ENCODE measurements at places on chromosomes 5 and 9.

- DNase-seq: no peak
Measured at GRCh38 chr9:13718539-13718938, 439.0 kb upstream of the MPDZ start.

- no peak for DNase-seq
Measured at GRCh38 chr9:27539479-27540441, 10.1 kb upstream of the MOB3B start.

DNA sequence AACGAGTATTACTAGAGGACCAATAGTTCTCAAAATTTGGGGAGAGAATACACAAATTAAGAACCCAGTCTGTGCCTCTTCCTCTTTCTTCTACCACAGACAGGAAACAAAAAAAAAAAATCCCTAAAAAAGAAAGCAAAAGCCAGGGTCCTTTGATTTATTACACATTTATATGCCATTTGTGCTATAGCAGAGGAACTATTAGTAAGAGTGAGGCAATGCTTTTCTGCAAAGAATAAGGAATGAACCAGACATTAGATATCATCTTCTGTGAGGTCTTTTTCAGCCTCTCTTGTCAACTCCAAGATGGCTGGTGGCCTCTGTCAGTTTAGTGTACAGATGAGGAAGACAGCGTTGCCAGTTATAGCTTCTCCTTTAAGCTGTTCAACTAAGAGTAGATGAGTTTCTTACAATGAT is 127.6 kb downstream of the RFX3 start:
- no peak for DNase-seq

GRCh38 chr5:66498791-66499207 is 97.4 kb upstream of the MAST4 start:
- DNase-seq: no peak

- no peak for DNase-seq
Measured at GRCh38 chr5:95172659-95173058, 112.2 kb downstream of the MCTP1 start.

- DNase-seq: no peak
Measured at GRCh38 chr9:38359297-38359653, 33.2 kb upstream of the ALDH1B1 start.

DNA sequence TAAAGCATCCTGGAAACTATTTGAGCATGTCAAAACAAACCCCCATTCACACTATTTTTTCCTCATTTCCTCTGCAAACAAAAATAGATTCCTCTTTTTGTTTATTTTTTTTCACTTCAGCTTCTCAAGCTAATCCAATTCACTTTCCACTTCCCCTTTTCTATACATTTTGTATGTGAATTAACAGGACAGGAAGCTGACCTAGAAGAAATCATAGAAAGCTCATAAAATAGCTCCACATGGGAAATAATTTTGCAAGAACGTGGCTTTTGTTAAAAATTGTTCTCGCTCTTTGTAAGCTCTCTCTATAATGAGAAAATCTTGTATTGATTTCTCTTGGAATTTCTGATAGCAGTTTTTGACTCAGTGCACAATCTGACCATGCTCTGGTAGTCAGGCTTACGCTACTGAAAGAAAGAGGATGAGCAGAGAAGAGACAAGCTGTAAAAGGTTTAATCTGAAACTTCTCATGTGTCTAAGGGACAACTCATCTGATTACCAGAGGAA is 215.8 kb downstream of the ADAMTS12 start:
- peak; percentile 11 for DNase-seq

DNA sequence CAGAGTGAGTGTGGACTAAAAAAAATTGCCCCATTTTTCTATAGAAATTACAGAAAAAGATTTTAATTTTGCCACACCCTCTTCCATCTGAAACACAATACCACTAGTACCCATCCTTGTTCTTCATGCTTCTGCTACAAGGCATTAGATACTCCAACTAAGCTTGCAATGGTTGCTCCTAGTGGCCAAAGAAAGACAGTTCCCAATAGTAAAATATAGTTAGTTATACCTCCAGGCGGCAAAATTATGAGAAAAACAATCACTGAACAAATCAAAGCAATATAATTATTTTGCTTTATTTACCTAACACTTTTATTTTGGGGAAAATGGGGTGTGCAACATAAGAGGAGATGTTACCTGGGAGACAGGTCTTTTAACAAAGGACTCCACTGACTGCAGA is 101.2 kb downstream of the RAPGEF6 start:
- no peak for DNase-seq

DNA sequence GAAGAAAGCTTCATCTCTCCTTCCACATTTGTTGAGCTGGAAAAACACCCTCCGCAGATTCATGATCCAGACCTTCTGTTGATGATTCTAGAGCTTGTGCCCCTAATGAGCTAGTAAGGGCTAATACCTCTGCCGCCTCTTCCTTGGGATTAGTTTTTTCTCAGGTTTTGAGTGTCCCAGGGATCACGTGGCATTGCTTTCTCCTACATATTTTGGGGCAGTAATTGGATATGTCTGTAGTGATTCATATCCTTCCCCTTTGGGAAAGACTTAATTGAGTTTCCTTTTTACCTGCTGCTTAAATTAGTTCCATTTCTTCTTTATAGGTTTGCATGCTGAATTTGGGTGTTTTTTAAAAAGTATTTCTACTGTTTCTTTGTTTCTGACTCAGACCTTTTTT is 143.9 kb downstream of the GOLPH3 start:
- DNase-seq: no peak

DNA sequence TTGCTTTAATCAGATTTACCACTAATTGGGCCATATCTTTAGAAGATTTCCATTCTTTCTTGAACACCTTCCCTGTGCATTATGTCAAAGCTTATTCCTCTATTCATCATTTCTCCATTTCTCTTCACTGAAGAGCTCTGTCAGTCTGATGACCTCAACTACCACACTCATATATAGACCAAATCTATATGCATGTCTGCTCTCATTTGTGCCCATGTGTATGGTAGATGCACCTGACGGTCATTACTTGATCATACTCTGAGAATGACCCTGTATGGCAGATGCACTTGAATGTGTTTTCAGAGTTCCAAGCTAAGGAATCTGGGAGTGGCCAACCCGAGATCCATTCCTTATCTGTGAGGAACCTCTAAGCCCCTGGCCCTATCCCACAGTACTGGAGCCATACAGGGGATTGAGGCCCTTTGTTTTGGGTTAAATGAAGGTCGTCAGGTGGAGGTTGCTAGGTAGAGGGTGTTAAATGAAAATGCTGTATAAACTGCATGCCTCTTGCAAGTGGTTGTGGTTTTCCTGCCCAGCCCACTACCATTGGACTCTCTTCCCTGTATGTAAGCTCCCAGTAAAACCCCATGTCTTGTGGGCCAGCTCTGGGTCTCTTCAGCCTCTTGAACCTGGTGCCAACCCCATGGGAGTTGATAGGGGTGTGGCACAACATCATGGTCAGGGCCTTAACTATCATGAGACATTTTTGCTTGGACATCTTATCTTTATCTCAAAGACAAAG is 229.5 kb downstream of the KIAA0825 start:
- DNase-seq: no peak

- DNase-seq: no peak
Measured at GRCh38 chr9:84750152-84750865, 80.8 kb downstream of the NTRK2 start.

DNA sequence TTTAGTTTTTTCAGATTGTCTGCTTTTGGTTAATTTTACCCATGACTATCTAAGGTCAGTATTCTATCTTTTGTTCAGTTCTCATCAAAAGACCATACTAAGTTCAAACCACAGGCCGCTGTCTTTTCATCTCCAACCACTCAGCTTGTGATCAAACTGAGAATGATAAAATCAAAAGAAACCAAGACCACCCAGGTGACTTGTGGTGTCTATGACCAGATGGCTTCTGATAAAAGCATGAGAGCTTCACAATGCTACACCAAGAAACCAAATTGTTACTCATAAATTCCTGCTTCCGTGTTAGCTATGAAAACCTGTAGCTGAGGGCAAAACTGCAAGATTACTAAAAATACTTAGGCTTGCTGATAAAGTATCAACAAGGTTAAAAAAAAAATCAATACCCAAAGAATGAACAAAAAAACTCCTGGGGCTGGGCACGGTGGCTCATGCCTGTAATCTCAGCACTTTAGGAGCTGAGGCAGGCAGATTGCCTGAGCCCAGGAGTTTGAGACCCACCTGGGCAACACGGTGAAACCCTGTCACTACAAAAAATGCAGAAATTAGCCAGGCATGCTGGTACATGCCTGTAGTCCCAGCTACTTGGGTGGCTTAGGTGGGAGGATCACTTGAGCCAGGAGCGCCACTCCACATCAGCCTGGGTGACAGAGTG is 25.8 kb upstream of the GPX8 start:
- DNase-seq: no peak

- no peak for DNase-seq
Measured at GRCh38 chr5:78638973-78639669, 9.5 kb downstream of the LHFPL2 start.

- DNase-seq: no peak
Measured at GRCh38 chr9:88998911-88999310, 7.6 kb downstream of the S1PR3 start.

- DNase-seq: no peak
Measured at GRCh38 chr9:101480386-101480785, 44.8 kb upstream of the ALDOB start.

- DNase-seq: peak; percentile 29
Measured at GRCh38 chr9:116152390-116152789, 1.2 kb upstream of the PAPPA start.

GRCh38 chr9:80491086-80491696 is 919.4 kb downstream of the TLE4 start:
- peak; percentile 21 for DNase-seq

- no peak for DNase-seq
Measured at GRCh38 chr9:128149951-128150593, 819 bp downstream of the LCN2 start.

- no peak for DNase-seq
Measured at GRCh38 chr9:37745970-37746369, 7.6 kb upstream of the TRMT10B start.

DNA sequence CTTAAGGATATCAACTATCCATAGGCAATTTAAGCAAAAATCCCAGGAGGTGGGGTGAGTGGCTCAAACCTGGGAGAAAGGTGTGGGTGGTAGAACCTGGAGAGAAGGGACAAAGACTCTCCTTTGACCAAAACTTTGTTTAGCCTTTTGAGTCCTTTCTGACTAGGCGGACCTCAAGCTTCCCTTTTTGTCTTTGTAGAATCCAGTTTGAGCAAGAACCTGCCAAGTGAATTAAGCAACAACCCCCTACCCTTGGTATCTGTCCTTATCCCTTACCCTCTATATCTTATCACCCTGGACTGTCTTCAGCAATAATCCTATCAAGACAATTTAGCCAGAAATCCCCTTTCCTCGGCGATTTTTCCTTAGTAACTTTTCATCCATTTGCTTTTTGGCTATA is 53.5 kb upstream of the SLC28A3 start:
- no peak for DNase-seq

GRCh38 chr5:120293796-120294195 is 170.3 kb upstream of the PRR16 start:
- no peak for DNase-seq

- DNase-seq: no peak
Measured at GRCh38 chr9:93900971-93901861, 53.9 kb downstream of the BARX1 start.

- DNase-seq: no peak
Measured at GRCh38 chr9:124662561-124662960, 108.5 kb downstream of the NR6A1 start.

DNA sequence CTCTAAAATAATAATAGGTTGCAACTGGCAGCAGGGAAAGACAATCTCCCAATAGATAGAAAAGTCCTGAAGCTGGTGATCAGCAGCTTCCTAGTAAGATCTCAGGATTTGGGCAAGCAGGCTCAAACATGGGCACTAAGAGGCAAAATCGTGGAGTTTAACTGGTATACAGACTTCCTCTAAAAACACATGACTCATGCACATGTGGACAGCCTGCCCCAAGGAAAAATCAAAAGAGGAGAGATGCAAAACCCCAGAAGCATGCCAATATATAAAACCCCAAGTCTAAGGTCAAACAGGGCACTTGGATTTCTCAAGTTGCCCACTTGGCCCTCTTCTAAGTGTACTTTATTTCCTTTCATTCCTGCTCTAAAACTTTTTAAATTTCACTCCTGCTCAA is 62.8 kb downstream of the CDKN2A start:
- no peak for DNase-seq

- DNase-seq: no peak
Measured at GRCh38 chr5:1725641-1726468, 73.8 kb downstream of the MRPL36 start.

Data from MM.1S (cell line).